Endothelial cell (in vitro differentiated cells): ENCODE measurements at places on chromosomes 2 and 18.

GRCh38 chr2:167489325-167489724, 601.0 kb downstream of the XIRP2 start:
- no peak for DNase-seq

DNA sequence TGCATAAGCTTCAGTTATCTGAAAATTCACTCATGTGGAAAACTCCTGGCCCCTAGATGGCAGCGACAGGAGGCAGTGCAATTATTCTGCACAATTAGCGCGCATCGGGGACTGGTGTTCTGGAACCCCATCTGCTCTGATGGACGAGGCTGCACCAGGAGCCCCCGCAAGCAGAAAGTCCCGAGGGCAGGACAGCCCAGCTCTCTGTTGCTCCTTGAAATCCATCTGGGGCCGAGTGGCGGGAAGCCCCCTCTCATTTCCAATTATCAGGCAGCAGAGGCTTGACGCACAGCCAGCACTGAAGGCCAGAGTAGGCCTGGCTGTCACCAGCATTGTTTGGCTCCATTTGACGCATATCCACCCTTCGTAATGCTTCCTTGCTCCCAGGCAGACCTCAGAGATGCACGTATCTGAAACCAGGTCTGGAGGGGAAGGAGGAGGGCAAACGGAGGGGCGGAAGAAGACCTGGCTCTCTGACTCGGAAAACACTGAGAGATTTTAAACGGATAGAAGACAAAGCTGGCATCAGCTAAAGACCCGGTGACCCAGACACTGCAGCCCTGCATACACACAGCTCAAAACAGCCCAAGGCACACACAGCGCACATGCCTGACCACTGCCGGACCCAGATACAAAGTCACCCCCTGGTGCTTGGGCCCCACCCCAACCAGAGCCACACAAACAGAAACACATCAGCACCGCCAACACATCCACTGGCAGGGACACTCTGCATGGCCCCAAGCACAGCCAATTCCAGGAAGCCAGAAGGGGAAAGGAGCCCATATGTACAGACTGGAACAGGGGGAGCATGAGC, 69.8 kb downstream of the TNS1 start:
- no peak for DNase-seq

DNA sequence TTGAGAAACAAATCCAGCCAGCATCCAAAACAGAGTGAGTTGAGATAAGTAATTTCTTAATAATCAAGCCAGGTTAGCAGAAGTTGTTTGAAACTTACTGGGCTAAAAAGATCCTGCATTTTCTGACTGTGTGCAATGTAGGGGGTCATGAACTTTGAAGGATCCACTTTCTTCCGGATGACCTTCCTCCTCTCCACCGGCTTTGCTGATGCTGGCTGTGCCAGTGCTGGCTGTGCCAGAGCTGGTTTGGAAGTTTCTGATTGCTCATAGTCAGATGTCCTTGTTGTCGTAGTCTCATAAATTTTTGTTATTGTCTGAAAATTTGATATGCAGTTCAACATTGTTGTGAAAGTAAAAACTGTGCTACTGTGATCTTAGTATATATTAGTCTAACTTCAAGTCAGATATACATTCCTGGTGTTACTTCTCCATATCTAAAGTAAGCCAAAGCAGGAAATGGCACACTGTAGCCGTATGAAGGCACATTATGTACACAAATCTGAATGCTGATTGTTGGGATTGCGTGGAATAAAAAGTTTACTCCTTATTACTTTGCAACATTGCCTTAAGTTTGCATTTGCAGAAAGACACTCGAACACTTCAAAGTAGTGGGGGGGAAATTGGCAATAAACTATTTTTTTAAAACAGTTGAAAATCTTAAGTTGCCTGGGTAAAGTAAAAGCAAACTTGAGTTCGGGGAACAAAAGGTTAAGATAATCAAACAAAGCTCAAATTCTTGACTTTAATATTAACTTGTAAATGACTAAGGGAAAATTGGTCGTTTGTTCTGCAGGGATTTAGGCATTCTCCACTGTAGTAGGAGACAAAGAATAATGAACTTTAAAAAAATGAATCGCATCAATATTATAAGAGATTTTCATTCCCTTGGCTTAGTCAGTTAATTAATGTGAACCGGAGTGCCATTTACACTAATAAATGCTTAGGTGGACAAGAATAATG, 6.4 kb downstream of the NEB start:
- DNase-seq: no peak

- DNase-seq: no peak
These were observed 126.0 kb downstream of the GLI2 start for GRCh38 chr2:120861576-120862191.
